ENCODE measurements at places on chromosomes 5 and 9. TPM values are rescaled to one million over a fixed set of nuclear protein-coding genes. Genes with fewer than 3 reads are reported as not detected.

Gene ACTBL2
- polyA plus RNA-seq: 0.03 TPM

Gene LRRC70
- 0.17 TPM for polyA plus RNA-seq

Gene HAVCR2
- polyA plus RNA-seq: 0.41 TPM

- no peak for DNase-seq
Measured at GRCh38 chr5:143328589-143329220, 74.8 kb downstream of the NR3C1 start.

DNA sequence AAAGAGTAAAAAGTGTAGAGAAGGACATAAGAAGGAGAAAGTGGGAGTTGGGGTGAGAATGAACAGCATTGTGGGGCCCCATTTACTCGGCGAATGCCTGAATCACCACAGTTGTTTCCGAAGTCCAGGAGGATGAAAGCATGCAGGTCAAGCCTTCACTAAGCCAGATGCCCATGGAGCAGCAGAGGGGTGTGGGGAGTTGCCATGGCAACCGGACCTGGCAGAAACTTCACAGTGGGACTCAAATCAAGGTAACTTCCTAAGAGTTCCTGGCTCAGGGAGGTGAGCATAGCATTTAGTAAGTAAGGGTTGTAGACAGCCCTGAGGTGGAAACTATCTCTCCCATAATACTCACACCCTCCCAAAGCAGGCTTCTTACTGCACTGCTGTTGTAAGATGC lies 357.1 kb downstream of the TRIM32 start:
- no peak for DNase-seq

DNA sequence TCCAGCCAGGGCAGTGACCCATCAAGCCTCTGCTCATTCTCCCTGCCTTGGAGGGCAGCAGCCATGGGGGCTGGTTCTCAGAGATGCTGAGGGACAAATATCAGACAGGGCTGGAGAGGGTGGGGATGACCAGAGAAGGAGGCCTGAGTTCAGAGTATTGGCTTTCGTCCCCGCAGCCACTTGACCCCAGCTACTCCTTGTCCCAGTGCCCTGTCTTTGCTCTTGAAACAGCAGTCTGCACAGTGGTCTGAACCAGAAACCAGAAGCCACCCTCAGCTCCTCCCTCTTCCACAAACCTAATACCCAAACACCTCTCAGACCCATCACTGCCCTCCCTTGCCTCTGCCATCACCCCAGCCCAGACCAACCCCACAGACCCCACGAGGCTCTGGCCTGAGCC lies 36.3 kb upstream of the SMIM23 start:
- no peak for DNase-seq

DNA sequence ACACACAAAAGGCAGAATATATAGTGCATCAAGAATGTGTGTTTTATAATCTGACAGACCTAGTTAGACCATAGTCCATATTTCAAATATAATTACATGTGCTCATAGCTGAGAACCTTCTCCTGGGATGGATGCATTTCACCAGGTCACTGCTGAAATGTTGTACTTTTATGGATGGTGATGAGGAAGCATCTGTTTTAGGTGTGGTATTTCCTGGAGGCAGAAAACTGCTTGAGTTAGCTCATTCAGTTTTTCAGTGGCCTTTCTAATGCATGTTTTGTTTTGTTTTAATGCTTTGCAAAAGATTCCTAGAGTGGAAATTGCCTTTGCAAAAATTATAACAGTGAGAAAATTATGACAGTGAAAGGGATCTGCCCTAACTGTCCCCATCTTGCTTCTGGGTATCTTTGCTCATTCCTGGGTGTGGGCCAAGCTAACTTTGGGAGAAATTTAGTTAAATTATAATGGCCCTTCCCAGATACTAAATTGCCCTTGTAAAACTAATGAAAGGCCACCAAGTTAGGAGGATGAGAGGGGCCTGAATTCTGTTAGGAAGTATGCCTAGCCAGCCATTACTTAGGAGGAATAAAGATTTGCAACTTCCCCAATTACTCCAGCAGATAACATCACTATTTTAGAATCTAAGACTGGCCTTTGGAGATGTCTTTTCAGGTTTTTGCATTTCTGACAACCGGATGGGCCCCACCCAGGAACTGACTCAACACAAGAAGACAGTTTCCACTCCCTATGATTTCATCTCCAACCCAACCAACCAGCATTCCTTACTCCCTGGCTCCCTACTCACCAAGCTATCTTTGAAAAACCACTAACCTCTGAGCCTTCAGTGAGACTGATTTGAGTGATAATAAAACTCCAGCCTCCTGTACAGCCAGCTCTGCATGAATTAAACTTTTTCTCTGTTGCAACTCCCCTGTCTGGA lies 7.0 kb upstream of the IL12B start:
- DNase-seq: peak; percentile 47

DNA sequence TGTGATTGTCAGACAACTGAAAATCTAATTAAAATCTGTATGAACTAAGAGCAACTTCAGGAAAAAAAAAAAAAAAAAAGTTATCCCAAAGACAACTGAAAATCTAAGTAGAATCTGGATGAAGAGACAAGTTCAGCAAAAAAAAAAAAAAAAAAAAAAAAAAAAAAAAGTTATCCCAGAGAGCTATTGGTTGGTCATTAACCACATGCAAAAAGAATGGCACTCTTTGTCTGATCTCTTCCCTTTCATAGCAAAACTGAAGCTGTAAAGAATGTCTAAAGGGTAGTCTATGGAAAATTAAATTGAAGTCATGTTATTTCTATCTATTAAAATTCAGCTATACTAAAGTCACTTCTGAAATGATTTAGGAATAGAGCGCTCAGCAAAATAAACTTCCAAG lies 32.9 kb downstream of the STRBP start:
- no peak for DNase-seq

DNA sequence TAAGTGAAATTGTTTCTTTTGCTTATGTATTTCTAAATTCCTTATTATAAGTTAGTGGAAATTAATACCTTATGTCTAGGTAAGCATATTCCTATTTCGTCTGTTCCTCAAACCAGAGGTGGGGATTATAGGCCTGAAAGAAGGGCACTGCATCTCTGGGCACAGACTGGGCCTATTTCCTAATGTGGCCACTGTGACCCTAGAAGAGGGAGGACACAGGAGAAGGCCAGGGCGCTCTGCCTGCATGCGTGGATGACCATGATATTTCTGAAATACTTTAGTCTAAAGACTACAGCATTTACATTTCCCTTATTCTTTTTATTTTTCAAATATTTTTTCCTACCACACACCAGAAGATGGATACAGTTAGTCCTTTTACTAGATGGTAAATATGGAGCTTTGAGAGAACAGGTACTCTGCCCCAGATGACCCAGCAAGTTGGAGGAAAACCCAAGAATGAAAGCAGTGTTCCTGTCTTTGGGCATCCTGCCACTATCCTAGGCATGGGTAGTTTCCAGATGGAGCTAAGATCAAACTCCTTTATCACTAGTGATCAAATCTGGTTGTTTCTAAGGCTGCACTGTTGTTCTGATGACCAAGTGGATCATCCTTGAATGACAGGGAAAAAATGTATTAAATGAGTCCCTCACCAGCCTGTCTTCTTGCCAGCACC lies 27.8 kb downstream of the RUSC2 start:
- DNase-seq: no peak

GRCh38 chr9:6239048-6239461 lies 23.4 kb downstream of the IL33 start:
- peak; percentile 17 for DNase-seq

DNA sequence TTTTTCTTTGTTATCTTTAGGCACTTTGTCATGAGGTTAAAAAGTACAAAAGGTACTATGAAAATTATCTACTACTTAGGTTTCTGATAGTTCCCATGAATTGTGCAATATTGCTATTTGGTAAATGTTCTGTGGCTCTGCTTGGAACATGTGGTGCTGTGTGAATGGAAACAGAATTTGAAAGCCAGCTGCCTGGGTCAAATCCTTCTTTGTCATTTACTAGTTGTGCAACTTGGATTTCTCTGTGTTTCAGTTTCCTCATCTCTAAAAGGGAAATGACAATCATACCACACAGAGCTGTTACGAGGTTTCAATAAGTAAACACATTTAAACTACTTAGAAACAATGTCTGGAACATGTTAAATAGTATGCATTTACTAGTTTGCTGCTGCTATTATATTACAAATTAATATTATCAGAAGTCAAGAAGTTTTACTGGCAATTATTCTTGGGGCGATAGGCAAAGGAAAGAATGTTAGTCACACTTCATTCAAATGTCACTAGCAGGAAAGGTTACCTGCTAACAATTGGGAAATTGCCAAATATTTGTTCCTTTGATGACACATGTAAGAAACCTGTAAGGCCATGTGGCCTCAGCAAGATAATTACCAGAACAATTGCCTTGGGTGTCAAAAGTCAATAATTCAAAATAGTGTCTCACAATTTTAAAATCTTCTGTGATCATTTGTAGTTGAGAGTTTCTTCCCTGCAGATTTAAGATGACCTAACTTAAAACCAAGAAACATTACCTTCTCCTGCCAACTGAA lies 184.8 kb downstream of the KIAA0825 start:
- DNase-seq: peak; percentile 97

GRCh38 chr9:101481261-101481660 lies 45.7 kb upstream of the ALDOB start:
- no peak for DNase-seq

DNA sequence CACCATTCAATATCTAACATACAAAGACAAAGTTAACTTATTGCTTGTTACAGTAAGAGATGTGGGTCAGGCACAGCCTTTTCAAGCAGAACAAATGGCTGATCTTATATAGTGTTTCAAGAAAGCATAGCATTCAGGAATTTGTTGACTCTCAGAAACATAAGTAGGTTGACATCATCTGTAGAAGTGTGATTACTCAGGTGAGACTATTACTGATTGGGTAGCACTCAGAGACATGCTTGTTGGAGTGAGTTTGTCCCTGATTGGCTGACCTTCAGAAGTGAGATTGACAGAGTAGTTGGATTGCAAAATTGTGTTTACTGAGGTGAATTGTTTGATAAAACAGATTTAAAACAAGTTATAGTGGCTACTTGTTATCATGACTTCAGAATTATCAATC lies 30.7 kb upstream of the TNPO1 start:
- DNase-seq: no peak

DNA sequence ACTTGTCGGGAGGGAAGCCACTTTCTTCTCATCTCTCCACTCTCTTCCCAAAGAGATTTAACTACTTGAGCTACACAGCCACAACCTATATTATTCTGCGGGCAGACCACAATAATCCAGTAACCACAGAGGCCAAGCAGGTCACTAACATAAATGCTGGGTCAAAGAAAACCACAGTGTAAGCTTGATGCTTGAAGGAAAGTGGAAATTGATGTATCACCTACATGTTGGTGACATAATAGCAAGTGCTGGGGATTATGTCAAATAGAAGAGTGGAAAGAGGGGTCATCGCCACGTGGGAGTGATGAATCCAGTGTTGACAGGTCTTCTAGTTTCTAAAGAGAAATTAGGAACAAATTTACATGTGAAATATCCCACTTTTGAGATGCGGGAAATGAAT lies 40.9 kb downstream of the RFK start:
- peak; percentile 61 for DNase-seq

DNA sequence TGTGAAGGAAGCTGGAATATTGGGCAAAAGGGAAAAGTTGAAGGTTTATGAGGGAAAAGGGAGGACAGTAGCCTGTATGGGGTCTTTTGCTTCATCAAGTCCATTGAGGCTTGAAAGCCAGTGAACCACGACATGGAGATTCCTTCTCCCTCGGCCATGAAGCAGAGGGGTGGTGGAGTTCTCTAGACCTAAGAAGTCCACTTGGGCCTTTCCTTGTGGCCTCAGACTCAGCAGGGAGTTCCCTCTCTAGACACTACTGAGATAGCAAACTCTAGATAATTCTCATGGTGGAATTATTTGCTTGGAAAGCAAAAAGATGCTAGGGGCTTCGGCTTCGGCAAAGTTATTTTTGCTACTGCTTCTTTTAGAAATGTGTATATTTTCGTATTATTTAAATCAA lies 78.5 kb downstream of the FOXD1 start:
- no peak for DNase-seq

- peak; percentile 93 for DNase-seq
Measured at GRCh38 chr5:147454996-147455677, 54.7 kb downstream of the DPYSL3 start.

- no peak for DNase-seq
Measured at GRCh38 chr5:83718936-83719495, 1.6 kb downstream of the HAPLN1 start.

DNA sequence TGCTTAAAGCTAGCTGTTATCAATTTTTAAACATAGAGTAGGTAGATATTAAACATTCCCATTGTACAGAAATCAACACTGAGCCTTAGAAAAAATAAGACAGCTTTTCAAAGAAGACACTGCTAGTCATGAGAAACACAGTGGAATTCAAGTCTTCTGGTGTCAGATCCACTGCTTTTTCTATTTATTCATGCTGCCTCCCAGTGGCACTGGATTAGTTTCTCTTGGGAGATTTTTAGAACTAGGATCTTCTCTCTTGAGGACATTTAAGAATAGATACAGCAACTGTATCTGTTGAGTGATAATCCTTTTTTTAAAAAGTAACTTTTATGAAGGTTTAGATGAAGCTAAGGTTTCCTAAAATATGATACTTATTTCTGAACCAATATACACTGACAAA lies 1635.4 kb upstream of the C9orf72 start:
- no peak for DNase-seq

GRCh38 chr5:167949435-167949834 lies 342.0 kb upstream of the WWC1 start:
- DNase-seq: peak; percentile 48

GRCh38 chr9:20242510-20243189 lies 379.6 kb downstream of the MLLT3 start:
- no peak for DNase-seq

DNA sequence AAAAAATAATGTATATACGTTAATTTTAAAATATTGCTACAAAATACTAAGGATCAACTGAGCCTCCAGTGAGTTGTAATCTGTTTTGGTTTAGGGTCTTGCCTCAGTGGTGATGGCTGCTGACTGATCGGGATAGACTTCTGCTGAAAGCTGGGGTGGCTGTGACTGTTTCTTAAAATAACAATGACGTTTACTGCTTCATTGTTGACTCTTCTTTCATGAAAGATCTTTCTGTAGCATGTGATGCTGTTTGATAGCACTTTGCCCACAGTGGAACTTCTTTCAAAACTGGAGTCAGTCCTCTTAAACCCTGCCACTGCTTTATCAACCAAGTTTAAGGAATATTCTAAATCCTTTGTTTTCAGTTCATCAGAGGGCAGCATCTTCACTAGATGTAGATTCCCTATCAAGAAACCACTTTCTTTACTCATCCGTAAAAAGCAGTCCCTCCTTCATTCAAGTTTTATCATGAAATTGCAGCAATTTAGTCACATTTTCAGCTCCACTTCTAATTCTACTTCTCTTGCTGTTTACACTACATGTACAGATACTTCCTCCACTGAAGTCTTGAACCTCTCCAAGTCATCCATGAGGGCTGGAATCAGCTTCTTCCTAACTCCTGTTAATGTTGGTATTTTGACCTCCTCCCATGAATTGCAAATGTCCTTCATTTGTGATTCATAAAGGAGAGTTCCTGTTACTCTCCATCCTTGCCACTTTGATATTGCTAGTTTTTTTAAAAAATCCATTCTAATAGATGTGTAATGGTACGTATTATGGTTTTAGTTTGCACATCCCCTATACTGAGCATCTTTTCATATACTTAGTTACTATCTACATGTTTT lies 41.5 kb upstream of the PTPDC1 start:
- DNase-seq: no peak
